Keratinocyte (primary cell): ENCODE measurements at places on chromosomes 6 and 20. TPM values are rescaled to one million over a fixed set of nuclear protein-coding genes. Genes with fewer than 3 reads are reported as not detected.

Gene OLIG3
- not detected in 3 replicates for polyA plus RNA-seq

Gene PHACTR3
- polyA plus RNA-seq: 1.4 to 3.0 TPM (median 2.6 TPM) in 3 replicates

Gene ARG1
- polyA plus RNA-seq: 0.13 to 0.17 TPM in 2 of 3 replicates, not detected in the other

Gene OPRM1
- polyA plus RNA-seq: not detected in 3 replicates

Gene RFX6
- not detected in 3 replicates for polyA plus RNA-seq

Gene CNR1
- polyA plus RNA-seq: not detected in 3 replicates

Gene ATG5
- polyA plus RNA-seq: 29.1 to 60.0 TPM (median 32.8 TPM) in 3 replicates

Gene BANF2
- not detected in 3 replicates for polyA plus RNA-seq

Gene PDYN
- polyA plus RNA-seq: 0.03 TPM in 1 of 3 replicates, not detected in the others

- no peak for DNase-seq
Observed at GRCh38 chr6:56856036-56856580, 98.8 kb upstream of the BEND6 start.

DNA sequence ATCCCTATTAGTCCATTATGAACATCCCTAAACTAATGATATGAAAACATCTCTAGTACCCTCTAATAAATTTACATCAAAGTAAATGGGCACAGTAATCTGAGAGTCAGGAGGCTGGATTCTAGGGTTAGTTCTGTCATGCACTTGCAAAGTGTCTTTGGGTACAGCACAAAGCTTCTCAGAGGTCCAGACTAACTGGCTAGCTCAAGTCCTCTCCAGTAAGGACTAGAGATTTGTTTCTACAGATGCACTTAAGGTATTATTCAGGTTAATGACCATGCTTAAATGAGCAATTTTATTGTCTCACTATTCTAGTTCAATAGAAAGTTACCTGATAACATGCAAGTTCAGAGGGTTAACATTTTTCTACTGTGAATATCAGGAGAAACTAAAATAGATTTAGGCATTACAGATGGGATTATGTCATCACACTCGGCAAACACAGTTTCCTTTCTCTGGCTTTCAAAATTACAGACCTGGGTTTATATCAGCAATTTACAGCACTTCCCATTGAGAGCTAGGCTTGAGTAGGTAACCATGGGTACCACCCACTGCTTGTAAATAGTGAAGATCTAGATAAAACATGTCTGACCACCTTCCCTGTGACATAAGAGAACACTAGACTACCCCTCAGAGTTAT, 402.9 kb upstream of the RUNX2 start:
- no peak for DNase-seq

GRCh38 chr6:111481836-111482187, 1.2 kb downstream of the REV3L start:
- DNase-seq: no peak

- no peak for DNase-seq
Observed at GRCh38 chr20:14507711-14508110, 170.3 kb upstream of the FLRT3 start.

GRCh38 chr6:150069706-150070105, 785 bp upstream of the ULBP3 start:
- DNase-seq: no peak

DNA sequence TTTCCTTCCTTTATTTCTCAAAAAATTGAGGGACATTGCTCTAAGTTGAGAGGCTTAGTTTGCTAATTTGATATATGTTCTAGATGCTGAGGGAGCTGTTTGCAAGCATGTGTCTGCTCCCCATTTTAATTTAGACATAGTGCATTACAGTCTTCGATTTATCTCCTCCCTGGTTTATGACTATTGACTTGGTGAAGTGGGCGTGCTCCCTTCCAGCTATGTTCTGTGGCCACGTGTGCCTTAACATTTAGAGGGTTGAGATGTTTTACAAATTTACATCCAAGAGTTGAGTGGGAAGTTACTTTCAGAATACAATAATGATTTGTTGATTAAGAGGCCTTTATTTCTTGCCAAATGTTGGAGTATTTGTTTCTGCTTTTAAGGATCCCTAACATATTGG, 48.2 kb downstream of the KLHL32 start:
- no peak for DNase-seq

GRCh38 chr20:17609811-17610377, 40.0 kb downstream of the DSTN start:
- DNase-seq: no peak

GRCh38 chr6:23301556-23301955, 732.2 kb downstream of the HDGFL1 start:
- no peak for DNase-seq

DNA sequence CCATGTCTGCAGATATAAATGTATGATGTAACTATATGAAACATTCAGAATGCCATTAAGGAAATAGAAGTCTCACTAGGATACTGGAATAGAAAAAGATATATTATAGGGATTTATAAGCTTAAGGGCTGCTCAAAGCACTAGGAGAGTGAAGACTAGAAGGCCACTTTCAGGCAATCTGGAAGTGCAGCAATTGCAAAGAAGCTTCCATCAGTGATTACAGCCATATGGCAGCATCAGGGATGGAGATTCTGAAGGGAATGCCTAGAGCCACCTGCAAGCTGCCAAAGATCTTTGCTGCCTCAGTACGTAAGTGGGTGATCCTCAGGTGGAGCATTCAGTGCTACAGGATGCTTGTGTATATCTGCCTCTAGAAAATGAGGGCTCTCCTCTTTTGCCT, 796.2 kb upstream of the EPHA7 start:
- no peak for DNase-seq

DNA sequence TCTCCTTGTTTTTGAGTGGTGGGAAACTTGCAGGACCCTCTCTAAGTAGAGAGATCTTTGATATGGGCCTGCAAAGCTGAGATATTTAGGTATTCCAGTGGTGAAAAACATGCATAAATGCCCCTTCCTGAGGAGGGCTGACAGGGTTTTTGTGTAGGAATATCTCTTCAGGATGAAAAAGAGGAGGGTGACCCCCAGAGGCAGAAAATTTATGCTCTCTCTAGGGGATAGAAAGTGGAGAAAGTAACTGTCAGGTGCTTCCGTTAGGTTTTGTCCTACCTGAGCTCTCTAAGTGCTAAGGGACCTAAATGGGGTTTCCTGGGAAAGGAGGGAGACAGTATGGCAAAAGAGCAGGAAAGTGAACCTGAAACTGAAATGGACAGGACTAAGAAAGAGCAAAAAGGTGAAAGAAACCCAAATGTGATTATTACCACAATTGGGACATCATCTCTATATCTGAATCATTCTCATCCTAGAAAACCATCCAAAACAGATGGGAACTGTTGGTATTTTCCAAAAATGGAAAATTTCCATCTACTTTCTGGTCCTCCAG, 2.0 kb downstream of the COL19A1 start:
- no peak for DNase-seq
